ENCODE measurements at places on chromosomes 7 and 10. TPM values are rescaled to one million over a fixed set of nuclear protein-coding genes. Genes with fewer than 3 reads are reported as not detected.

NYAP1 gene
- total RNA-seq: 2.5 TPM

OR9A2 gene
- not detected for total RNA-seq

LRRC61 gene
- 22.1 TPM for total RNA-seq

EN2 gene
- not detected for total RNA-seq

DGKI gene
- total RNA-seq: 0.35 TPM

ACSM6 gene
- not detected for total RNA-seq

DNA sequence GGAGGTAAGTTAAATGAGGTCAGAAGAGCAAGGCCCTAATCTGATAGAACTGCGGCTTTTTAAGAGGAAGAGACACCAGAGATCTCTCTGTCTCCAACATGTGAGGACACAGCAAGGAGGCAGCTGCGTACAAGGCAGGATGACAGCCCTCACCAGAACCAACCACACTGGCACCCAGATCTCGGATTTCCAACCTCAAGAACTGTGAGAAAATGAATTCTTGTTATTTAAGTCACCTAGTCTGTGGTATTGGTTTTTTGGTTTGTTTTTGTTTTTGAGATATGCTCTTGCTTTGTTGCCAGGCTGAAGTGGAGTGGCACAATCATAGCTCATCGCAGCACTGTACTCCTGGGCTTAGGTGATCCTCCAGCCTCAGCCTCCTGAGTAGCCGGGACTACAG lies 127.2 kb downstream of the DLG5 start:
- DNase-seq: no peak

GRCh38 chr10:132939957-132940790 lies 2.2 kb downstream of the CFAP46 start:
- DNase-seq: no peak

DNA sequence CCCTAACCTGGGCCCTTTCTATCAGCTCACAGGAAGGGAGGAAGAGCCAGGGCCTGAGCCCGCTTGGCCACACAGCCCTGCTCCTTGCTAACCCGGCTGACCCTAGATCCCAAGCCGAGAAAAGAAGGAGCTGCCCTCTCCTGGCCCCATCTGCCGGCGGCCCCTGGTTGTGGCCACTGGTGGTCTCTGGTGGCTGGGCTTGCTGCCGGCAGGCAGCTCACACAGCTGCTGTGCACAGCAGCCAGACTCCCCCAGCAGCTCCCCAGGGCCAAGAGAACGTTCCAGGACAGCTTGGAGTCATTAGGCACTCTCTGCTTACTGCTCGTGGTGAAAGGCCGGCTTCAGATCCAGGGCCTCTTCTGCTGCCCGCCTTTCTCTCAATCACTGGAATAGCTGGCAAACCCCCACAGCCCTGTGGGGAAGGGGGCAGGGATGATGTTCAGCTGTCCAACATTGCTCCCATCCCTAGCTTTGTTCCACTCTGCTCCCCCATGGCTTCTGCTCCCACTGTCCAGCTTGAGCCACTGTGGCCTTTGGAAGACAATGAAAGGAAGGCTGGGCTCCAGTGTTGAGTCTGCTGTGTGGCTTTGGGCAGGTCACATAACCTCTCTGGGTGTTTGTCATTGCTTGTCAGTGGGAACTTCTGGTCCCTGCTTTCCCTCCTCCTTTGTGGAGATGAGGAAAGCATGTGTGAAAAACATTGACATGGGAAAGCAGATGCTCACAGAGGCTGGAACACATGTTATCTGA lies 35.4 kb upstream of the COL13A1 start:
- DNase-seq: no peak

DNA sequence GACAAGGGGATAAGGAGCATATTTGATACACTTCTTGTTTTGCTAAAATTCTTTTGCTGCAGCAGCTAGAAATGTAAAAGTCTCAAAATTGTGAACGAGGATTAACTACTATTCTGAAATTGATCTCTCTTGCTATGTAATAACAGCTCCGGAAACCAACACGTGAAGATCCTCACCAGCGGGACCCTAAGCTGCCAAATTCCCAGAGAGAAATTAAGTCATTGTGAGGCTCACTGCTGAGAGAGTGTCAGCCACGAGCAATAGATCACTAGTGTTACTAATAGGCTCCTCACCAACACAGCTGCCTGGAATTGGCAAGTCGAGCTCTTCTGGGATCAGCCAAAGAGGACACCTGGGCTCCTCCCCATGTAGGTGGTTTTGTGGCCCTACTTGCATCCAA lies 5.6 kb upstream of the VWA2 start:
- no peak for DNase-seq

DNA sequence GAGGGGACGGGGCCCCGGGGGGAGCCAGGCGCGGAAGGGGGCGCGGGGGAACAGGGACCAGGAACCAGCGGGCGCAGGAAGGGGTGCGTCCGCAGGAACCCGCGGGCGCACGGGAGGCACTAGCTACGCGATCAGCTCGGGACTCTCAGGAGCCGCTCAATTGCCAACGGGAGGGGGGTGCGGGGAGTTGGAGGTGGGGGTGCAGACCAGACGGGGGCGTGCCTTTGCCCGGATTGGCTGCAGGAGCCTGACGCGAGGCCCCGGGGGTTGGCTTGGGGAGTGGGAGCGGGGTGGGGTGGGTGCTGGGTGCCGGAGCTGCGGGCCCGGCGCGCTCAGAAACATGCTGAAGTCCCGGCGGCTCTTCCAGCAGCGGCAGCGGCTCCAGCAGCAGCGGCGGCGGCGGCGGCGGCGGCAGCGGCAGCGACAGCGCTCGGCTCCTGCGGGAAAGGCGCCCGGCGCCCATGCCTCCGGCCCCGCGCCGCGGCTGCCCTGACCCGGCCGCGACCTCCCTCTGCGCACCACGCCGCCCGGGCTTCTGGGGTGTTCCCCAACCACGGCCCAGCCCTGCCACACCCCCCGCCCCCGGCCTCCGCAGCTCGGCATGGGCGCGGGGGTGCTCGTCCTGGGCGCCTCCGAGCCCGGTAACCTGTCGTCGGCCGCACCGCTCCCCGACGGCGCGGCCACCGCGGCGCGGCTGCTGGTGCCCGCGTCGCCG lies at the start of gene ADRB1:
ADRB1 (plus strand) TSS at position 335 of the 715 bp plus-strand sequence; CDS start at position 602, 267 bp downstream.
- DNase-seq: peak; percentile 35
